ENCODE measurements at places on chromosomes 4 and X.

- DNase-seq: no peak
Measured at GRCh38 chr4:8316251-8316771, 46.8 kb downstream of the HTRA3 start.

GRCh38 chr4:60216752-60217151 lies 983.4 kb upstream of the ADGRL3 start:
- no peak for DNase-seq

DNA sequence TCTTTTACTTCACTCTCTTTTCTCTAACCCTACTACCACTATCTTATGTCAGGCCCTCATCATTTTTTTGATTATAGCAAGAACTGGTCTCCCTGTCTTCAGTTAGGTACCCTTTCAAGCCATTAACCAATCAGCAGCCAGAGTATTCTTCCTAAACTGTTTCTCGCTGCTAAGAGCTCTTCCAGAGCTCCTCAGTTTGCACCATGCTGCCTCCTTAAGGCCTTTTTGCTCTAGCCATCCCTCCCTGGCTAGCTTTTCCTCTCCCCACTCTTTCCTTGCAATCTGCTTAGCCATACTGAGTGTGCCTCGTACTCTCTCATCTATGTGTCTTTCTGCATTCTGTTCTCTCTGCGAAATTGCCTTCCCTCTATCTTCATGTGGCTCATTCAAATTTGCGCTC lies 32.9 kb downstream of the KIF4A start:
- DNase-seq: no peak

DNA sequence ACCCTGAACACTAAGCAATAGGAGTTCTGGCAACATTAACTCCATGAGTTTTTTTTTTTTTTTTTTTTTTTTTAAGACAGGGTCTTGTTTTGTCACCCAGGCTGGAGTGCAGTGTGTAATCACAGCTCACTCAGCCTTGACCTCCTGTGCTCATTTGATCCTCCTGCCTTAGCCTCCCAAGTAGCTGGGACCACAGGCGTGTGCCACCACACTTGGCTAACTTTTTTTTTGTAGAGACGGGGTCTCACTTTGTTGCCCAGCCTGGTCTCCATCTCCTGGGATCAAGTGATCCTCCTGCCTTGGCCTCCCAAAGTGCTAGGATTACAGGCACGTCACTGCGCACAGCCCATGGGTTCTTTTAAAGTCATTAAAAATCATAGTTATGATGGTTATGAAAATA lies 5.1 kb downstream of the RHOH start:
- DNase-seq: no peak

DNA sequence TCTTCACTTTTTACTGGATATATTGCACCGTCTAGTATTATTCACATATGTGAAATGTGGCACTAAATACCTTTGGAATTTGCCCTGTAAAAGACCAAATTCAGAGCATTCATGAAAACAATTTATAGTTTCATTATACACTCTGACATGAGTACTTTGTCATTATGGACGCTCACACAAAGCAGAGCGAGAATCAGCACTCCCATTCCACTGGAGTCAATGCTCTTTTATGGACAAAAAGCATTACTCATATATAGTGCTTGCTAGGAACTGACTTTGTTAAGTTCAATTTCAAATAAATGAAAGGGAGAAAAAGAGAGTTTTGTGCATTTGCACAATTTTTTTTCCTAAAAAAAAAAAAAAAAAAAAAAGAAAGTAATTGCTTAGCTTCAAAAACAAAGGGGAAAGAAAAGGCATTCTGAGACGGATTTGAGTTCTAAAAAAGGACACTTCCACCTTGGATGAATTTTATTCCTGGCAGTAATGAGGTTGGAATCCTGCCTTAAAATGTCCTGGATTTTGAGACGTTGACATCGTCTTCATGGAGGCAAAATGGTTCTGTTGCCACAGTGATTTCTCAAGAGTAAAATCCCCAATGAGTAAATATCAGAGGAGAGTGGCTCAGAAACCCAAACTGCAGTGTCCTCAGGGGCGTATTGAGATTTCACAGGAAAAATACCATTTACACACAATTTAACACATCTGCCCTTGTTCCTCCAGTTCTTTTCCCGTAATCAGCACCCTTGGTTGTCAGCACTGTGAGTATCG lies 34.8 kb downstream of the CCDC149 start:
- DNase-seq: no peak

GRCh38 chr4:76342191-76342590 lies 35.7 kb downstream of the STBD1 start:
- DNase-seq: no peak

- DNase-seq: no peak
Measured at GRCh38 chr4:158462611-158463010, 59.1 kb upstream of the RXFP1 start.

DNA sequence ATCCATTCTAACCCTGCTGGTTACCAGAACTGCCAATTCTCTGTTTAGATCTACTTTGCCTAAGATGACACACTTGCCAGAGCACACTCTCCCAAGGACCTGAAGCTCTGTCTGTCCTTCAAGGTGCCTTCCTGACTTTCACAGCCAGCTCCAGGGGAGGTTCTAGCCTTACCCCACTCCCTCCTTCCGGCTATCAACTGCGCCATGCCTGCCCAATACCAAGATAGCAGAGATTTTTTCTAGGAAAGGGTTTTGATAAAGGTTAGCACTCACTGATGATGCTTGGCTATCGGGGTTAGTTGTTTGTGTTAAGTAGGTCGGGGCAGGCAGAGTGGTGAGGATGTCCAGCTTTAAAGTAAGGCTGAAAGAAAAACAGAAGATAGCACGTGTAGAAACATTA lies 14.3 kb downstream of the ALPK1 start:
- DNase-seq: no peak

- no peak for DNase-seq
Measured at GRCh38 chr4:164320847-164321246, 433.1 kb upstream of the SMIM31 start.

GRCh38 chrX:13046141-13046855 lies 1.9 kb upstream of the FAM9C start:
- no peak for DNase-seq

GRCh38 chrX:77723681-77724080 lies 62.3 kb downstream of the ATRX start:
- no peak for DNase-seq

- DNase-seq: no peak
Measured at GRCh38 chr4:16659079-16659478, 239.4 kb downstream of the LDB2 start.

GRCh38 chrX:19643203-19643602 lies 127.9 kb upstream of the MAP3K15 start:
- no peak for DNase-seq

- DNase-seq: no peak
Measured at GRCh38 chr4:8463811-8464210, 23.2 kb downstream of the TRMT44 start.

DNA sequence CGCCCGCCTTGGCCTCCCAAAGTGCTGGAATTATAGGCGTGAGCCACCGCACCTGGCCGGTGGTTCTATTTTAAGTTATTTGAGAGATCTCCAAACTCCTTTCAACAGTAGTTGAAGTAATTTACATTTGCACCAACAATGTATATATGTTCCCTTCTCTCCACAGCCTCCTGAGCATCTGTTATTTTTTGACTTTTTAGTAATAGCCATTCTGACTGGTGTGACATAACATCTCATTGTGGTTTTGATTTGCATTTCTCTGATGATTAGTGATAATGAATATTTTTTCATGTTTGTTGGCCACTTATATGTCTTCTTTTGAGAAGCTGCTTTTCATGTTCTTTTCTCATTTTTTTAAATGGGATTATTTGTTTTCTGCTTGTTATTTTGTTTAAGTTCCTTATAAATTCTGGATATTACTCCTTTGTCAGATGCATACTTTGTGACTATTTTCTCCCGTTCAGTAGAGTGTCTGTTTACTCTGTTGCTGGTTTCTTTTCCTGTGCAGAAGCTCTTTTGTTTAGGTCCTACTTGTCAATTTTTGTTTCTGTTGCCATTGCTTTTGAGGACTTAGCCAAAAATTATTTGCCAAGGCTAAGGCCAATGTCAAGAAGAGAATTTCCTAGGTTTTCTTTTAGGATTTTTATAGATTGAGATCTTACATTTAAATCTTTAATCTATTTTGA lies 213.2 kb downstream of the ARHGAP24 start:
- no peak for DNase-seq

- no peak for DNase-seq
Measured at GRCh38 chr4:38560768-38561558, 103.0 kb upstream of the KLF3 start.

DNA sequence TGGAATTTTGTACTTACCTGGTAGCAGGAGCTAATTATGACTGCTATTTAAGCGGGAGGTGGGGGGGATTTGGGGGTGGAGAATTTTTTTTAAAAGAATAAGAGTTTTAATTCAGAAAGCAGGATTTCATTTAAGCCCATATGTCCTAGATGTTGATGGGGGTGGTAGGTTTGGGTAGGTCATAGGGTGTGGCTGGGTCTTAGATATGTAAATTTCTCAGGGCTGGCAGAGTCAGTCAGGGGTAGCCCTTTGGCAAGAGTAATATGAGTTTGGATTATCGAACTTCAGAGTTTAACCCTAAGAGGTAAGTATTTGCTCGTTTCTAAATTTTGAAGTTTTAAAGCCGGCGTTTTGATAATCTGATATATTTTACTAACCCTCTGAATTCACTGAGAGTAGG lies 35.2 kb upstream of the COX18 start:
- DNase-seq: no peak

Data from activated naive CD4-positive, alpha-beta T cell treated with anti-CD3 and anti-CD28 coated beads, Interleukin-2, amount 10 ng/mL, durations not matched to agents 7 days and 5 days (primary cell).